ENCODE measurements at places on chromosomes 11 and 22. TPM values are rescaled to one million over a fixed set of nuclear protein-coding genes. Genes with fewer than 3 reads are reported as not detected.

HBB gene
- total RNA-seq: not detected

C11orf91 gene
- total RNA-seq: not detected

SYCE3 gene
- not detected for total RNA-seq

DCDC1 gene
- total RNA-seq: not detected

- no peak for DNase-seq
- peaks cover 32% of the 10 kb centered on the region for H3K36me3 ChIP-seq
- peak overlapping the region; percentile 96 for H3K27ac ChIP-seq
- no peak overlapping the region for H3K4me3 ChIP-seq
- H3K4me1 ChIP-seq: peaks cover 34% of the 10 kb centered on the region
- no peaks in the 10 kb centered on the region for H3K27me3 ChIP-seq
Measured at GRCh38 chr11:12235553-12235946, 125.2 kb downstream of the MICAL2 start.

DNA sequence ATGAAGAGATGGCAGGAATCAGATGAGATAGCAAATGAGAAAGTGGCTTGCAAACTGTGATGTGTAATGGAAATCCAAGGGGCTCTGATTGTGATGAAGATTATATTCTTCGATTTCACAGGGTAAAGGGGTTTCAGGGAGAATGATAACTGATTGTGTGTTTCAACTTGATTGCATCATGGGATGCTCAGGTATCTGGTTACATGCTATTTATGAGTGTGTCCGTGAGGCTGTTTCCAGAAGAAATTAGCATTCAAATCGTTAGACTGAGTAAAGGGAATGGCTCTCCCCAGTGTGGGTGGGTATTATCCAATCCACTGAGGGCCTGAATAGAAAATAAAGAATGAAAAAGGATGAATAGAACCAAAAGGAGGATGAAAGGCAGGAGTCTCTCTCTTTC, 278.7 kb upstream of the LARGE1 start:
- no peak for DNase-seq
- H3K27ac ChIP-seq: no peak overlapping the region
- no peaks in the 10 kb centered on the region for H3K27me3 ChIP-seq
- no peaks in the 10 kb centered on the region for H3K36me3 ChIP-seq
- H3K4me1 ChIP-seq: no peaks in the 10 kb centered on the region
- H3K4me3 ChIP-seq: no peak overlapping the region

GRCh38 chr22:46012881-46013281, 35.9 kb upstream of the WNT7B start:
- peak overlapping the region; percentile 98 for H3K27ac ChIP-seq
- H3K4me1 ChIP-seq: peaks cover 36% of the 10 kb centered on the region
- DNase-seq: no peak
- no peaks in the 10 kb centered on the region for H3K36me3 ChIP-seq
